ENCODE measurements at places on chromosomes 7 and 10.

- DNase-seq: no peak
Measured at GRCh38 chr10:128277267-128277840, 151.1 kb upstream of the MKI67 start.

- DNase-seq: peak; percentile 74
Measured at GRCh38 chr7:137592232-137592896, 248.8 kb upstream of the PTN start.

- no peak for DNase-seq
Measured at GRCh38 chr7:106312906-106313305, 28.1 kb upstream of the NAMPT start.

- peak; percentile 65 for DNase-seq
Measured at GRCh38 chr10:32171204-32171603, 115.0 kb upstream of the KIF5B start.

- no peak for DNase-seq
Measured at GRCh38 chr7:11232462-11232861, 258.8 kb downstream of the PHF14 start.

DNA sequence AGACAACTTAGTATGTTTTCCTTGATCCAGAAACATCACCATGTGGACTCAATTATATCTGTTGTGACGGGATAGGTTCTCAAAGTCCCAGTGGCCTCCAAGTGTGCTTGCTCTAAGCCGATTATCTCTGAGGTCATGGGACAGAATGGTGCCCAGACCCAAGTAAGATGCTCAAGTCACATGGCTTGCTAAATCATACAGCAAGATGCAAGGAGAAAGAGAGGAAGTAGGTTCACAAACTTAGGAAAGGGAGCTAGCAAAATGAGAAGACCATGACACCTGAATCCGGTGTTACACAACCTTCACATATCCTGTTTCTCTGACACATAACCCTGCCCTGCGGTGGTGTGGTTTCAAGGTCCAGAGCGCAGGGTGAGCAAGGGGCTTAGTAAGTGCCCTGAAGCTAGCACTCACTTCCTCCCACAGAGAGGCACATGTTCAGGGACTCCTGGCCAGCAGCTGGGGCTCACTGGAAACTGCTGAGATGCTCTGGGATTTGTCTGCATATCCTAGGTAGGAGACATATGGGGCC is 590.9 kb upstream of the ANKRD30A start:
- peak; percentile 99 for DNase-seq

DNA sequence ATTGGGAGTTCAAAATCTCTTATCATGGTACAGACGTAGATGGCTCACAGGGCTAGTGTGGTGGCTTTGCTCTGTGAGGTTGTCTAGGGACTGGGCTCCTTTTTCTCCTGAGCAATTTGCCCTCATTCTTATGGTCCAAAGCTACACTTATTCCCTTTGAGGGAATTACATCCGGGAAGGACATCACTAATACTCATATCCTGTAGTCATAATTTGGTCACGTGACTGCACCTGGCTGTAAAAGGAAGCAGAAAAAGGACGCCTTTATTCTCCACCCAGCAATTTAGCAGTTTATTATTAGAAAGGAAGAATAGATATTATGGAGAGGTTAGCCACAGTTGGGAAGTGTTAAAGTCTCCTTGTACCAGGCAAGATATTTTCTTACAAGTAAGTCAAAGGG is 28.1 kb downstream of the ARID5B start:
- DNase-seq: no peak

GRCh38 chr10:23656735-23657134 is 217.9 kb downstream of the OTUD1 start:
- peak; percentile 17 for DNase-seq

DNA sequence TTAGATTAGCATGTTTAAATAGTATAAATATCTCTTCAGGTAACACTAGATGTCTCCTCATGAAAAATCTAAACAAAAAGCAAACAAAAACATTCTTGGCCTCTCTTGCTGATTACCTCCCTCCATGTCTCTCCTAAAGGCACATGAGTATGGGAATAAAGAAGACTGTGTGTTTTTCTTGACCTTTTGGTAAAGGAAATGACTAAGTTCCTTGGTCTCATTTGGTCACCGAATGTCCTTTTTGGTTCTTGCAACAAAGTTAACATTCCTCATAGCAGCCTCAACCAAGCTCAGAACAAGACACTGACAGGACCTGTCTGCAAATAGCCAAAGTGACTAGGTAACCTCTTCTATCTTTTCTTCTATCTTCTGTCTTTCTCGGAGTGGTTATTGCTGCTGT is 35.5 kb downstream of the POM121L12 start:
- DNase-seq: no peak

GRCh38 chr7:27866256-27866655 is 126.3 kb downstream of the TAX1BP1 start:
- DNase-seq: no peak

Measured in bronchial epithelial cell (primary cell).